Activated CD4-positive, alpha-beta T cell treated with anti-CD3 and anti-CD28 coated beads, Interleukin-2, amount 10 ng/mL, durations not matched to agents 7 days and 5 days (primary cell): ENCODE measurements at places on chromosomes 6 and 20. TPM values are rescaled to one million over a fixed set of nuclear protein-coding genes. Genes with fewer than 3 reads are reported as not detected.

GABRR1 gene
- total RNA-seq, result not detected

PNLDC1 gene
- 0.30 TPM for total RNA-seq

DNA sequence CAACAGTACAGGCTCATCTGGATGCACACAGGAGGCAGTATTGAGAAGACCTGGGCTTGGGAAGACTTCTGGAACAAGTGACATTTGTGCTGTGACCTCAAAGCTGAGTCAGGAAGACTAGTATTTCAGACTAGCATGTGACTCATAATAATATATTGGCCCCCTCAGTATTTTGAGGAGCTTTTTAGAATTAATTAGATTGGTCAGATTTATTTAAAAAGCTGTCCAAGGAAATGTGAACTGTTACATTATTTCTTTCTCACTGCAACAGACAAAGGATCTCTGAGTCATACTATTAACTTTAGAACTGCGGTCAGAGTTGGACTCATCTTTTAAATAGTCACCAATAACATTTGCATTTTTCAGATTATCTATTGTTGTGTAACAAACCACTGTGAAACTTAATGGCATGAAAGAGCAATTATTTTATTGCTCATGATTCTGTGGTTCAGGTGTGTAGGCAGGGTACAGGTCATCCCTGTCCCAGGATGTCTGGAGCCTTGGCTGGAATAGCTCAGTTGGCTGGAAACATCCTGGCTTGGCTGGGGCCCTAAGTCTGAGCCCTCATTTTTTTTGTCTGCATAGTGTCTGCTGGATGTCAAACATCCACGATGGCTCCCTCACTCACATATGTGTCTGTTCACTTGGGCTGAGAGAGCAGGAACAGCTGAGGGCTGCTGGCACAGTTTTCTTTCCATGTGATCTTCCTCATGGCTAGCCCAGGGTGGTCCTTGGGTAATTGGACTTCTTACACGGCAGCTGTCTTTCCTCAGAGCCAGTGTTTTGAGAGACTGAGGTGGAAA lies 46.9 kb downstream of the MAP3K4 start:
- H3K27me3 ChIP-seq, result no peaks in the 10 kb centered on the region
- DNase-seq, result no peak
- no peak overlapping the region for H3K4me3 ChIP-seq
- no peaks in the 10 kb centered on the region for H3K4me1 ChIP-seq

PSMB8 gene
- 379 TPM for total RNA-seq

RFX6 gene
- total RNA-seq, result not detected

DNA sequence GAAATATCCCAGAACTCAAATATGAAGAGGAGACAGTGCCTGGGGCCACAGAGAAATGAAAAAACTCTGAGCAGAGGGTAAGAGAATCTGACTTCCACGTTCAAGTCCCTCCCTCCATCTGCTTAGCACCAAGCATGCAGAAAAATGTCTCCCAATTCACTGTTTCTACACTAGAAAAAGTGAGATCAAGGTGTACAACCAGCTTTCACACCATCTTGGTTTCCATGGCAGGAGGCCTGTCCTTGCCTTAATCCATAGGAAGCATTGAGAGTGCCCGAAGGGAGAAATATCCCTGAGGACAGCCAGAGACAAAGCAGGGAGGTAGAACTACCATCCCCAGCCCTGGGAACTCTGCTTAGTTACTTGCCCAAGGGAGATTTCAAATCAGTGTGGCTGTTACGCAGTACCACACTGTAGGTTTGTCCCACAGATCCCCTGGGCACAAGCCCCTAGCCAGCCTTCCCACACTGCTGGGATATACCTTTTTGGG lies 82.9 kb downstream of the SCML4 start:
- H3K27me3 ChIP-seq, result no peaks in the 10 kb centered on the region
- DNase-seq, result no peak
- H3K4me3 ChIP-seq, result peak overlapping the region; percentile 61
- peak overlapping the region; percentile 93 for H3K27ac ChIP-seq
